Activated CD4-positive, alpha-beta T cell treated with anti-CD3 and anti-CD28 coated beads for 24 hours (primary cell): ENCODE measurements at places on chromosomes 3 and 15.

DNA sequence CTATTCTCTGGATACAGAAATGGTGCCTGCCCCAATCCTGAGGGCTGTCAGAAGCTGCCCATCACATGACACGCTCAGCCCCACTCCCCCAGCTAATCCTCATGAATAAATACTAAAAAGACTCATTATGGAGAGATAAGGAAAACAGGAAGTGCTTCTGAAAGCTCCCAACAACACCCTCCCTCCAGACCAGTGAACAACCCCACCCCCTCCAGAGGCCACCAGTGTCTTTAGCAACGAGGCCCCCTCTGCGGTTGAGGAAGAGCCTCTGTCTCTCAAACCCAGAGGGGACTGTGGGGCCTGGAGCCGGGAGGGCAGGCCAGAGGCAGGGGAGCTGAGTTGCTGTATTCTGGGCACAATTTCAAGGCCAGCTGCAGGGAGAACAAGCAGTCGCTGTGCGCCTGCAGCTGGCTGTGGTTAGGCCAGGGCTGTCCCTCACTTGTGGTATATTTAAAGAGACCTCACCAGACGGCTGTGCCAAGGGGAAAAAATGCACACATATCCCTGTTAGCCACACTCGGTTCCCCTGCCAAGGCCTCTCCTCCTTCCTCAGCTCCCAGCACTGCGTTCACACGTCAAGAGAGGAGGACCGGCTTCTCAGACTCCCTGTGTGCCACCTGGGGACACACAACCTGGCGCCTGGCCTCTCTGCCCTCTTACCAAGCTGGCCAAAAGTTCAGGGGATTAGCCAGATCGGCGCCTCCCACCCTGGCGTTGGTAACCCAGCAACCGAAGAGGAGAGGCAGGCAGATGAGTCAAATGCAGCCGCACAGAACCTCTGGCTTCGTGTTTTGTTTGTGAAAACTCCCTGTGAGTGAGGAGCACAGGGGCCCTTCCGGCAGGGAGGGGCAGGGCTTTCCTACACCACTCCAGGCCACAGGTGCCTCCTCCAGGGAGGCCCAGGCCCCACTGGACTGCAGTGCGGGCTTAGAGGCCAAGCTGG is 101.2 kb upstream of the ETV5 start:
- no peak for DNase-seq

- DNase-seq: no peak
Observed at GRCh38 chr15:63090472-63090871, 31.2 kb upstream of the LACTB start.

DNA sequence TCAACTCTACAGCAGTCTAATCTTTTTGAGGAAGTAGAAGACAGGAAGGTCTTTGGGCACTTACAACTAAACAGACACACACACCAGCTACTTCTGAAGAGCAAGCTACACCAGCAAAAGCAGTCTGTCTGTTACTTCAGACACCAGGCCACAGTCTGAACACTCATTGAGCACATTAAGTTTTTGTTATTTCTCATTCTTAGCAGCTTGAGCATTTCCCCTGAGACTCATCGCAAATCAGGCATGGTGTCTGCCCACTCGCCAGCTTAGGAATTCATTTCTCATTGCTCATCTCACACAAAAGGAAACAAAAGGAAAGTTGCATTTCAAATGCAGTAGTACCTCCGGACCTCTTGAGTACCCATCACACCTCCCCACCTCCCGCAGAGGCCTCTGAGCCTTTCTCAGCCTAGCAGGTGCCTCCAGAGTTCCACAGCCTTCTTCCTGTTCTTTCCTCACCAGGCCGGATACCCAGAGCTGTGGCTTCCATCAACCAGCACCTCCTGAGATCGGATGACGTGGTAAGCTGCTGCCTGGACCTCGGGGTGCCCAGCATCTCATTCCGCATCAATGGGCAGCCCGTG is 302.0 kb downstream of the RYR3 start:
- DNase-seq: no peak

DNA sequence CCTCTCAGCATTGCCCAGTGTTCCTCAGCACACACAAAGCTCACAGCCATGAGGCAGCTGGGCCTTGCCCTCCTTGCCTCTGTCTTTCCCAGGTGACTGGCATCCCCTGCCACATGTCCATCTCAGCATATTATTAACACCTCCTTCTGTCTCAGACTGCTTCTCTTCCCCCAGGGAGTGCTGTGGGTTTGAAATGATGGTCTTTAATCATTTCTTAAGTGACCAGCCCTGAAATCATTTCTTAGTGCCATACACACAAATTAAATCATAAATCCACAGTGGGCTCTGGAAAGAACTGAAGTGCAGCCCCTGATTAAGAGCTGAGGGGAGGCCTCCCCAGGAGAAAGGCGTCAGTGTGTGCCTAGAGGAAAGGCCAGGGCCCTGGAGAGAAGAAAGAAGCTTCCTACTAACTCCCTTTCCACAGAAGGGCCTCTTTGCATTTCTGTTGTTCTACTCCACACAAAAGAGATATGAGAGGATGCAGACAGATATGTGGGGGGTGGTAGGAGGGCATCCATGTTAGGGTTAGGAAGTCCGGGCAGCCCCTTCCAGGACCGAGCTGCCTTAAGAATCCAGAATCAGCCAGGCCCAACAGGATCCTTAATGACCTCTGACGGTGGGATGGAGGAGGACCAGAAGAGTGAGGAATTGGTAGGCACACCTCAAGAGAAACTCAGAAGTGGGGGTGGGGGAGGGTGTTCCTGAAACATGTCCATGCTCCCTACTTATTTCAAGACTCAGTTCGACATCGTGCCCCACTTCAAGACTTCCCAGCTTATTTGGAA is 290.8 kb downstream of the EPHB1 start:
- no peak for DNase-seq

DNA sequence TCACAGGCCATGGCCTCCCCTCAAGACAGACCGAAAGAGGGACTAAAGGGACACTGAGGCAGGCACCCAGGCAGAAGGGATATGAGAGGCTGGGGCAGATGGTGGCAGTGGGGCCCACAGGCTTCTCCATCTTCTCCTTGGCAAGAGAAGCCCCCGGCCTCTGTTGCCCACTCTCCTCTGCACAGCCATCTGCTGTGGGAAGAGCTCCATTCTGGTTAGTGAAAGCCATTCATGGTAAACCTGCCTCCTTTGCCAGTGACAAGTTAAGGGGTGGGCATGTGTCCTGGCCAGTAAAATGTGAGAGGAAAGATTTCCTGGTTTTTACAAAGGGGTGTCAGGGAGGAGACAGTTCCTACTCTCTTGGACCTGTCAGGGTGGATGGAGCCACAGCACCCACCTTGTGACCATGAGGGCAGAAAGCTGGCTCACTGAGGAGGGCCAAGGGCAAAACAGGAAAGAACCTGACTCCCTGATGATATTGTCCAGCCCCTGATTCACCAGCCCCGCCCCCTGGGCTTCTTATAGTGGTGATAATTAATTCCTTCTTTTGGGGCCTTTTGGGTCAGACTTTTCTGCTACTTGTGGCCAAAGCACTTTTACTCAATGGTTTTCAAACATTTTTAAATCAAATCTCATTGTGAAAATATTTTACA is 130.4 kb upstream of the SMAD3 start:
- no peak for DNase-seq

DNA sequence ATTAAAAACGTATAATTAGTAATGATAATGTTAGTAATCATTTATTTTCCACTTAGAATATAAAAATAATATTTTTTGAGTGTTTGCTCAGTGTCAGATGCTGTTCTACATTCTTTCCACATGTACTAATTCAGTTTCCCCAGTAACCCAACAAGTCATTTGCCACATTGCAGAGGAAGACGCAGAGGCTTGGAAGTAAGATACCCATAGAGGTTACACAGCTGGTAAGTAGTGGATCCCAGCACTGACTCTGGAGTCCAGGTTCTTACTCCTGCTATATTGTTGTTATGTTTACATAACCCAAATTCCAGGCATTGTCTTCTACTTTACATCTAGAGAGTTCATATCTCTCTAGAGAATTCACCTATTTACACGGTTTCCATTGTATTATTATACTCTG is 48.2 kb upstream of the MYO5C start:
- no peak for DNase-seq

GRCh38 chr3:173841334-173841733 is 443.8 kb downstream of the NLGN1 start:
- no peak for DNase-seq

DNA sequence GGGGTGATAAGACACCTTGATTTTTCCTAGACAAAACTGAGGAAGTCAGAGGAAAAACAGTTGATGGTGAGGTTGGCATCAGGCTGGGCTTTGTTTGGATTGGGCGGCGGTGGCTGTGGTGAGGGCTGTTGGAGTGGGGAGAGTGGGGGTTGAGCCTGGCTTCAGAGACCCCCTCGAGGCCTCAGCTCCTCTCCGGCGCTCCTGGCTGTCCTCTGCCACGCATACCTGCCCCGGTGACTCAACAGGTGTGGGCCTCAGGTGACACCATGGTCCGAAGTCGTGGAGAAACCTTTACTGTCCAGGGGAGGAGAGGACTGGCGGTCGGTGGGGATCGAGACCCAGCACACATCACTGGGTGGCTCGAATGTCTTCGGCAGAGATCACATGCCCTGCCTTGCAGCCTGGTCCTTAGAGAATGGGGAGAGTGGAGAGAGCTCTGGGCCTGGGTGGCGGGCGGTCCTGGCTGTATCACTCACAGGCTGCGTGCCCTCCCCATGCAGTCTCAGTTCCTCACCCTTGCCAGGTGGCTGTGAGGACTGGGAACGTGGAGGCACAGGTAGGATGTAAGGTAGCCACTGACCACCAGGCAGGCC is 2.6 kb downstream of the APBA2 start:
- DNase-seq: no peak

DNA sequence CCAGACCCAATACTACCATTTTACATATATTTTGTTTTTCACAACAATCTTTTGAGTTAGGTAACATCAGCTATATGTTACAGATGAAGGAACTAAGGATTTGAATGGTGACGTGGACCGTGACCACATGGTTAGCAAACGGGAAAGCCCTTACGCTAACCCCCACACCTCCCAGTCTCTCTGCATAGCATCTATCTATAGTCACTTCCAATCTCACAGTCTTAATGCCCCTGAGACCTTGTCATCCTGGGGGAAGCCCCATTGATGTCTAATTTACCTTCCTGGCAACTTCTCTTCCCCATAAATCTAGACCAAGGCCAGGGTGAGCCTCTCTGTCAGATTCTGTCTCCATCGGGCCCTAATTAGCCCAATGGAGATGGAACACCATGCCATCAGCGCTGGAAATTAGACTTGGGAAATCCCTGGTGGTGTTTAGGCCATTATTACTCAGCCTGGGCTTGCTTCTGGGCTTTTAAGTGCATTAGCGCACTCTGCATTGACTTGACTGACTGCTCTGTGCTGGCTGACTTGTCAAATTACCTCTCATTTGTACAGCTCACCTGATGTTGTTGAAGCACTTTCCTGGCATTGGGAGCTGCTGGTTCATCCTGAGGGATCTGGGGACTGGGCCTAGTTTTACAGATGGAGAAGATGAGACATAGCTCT is 34.0 kb upstream of the SH3GL3 start:
- DNase-seq: no peak

GRCh38 chr3:155572085-155572484 is 172.8 kb downstream of the PLCH1 start:
- no peak for DNase-seq

GRCh38 chr3:139301654-139302053 is 42.2 kb upstream of the MRPS22 start:
- DNase-seq: no peak

DNA sequence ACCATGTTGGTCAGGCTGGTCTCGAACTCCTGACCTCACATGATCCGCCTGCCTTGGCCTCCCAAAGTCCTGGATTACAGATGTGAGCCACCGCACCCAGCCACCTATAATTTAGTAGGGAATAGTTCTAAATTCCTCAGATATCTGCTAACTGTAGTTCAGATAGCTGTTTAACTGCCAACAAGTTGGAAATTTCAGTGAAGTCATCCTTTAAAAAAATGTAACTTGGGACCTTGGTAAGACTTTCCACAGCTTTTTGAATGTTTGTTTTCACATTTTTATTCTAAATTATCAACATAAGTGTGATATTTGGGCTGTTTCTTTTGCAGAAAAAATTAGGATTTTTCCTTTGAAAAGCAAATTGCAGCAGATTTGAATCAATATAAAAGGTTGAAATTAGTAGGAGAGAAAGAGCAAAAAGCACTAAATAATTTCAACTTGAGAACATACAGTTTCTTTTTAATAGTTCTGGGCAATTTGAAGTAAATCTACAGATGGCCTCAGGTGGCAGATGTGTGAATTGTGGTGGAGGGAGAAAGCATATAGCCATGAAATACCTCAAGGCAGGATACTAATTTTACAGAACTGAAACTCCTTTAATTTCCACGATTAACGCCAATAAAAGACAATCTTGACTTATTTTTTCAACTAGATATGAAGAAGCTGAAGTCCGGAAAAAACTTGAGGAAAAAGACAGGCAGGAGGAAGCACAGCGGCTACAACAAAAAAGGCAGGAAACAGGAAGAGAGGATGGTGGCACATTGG is 34.3 kb downstream of the USP8 start:
- DNase-seq: no peak

GRCh38 chr3:95797081-95797480 is 1017.3 kb upstream of the EPHA6 start:
- DNase-seq: no peak

- DNase-seq: no peak
Observed at GRCh38 chr15:54722342-54722986, 474.3 kb downstream of the RSL24D1 start.

- DNase-seq: no peak
Observed at GRCh38 chr15:39687965-39688364, 94.7 kb downstream of the FSIP1 start.

DNA sequence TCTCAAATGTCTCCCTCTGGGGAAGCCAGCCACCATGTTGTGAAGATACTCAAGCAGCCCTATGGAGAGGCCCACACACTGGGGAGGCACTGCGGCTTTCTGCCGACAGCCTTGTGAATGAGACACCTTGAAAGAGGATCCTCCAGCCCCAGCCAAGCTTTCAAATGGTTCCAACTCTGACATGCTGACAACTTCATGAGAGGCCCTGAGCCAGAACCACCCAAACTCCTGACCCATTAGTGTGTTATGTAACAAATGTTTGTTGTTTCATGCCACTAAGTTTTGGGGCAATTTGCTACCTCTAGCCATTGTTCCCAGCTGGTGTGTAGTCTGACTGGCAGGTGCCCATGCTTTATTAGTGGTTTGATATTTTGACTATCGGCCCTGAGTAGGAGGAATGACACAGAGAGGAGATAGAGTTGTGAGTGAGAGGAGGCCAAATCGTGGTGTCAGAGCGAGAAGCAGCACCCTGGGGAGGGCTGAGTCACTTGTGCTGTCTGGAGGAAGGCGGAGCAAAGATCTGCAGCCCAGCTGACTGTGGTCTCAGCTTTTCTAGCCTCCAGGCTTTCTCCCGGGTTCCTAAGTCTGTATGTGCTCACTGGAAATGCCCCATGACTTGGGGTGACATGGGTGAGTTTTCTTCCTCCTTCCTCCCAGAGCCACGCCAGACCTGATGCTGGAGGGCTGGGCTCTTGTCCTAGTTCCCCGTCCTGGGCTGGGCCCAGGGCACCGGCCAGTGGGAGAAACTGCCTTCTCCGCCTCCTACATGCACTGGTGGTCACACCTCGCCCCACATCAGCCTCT is 56.7 kb upstream of the BLM start:
- DNase-seq: peak; percentile 67
